Activated T-helper 1 cell treated with anti-CD3 and anti-CD28 coated beads, Interleukin-12 subunit alpha, Interleukin-12 subunit beta, Interleukin-2, Interleukin-4 antibody, amounts not matched to agents 30 ng/mL and 10 ng/mL and 1 ng/mL, durations not matched to agents 14 hours and 24 hours and 36 hours (primary cell): ENCODE measurements at places on chromosomes 12 and 14.

DNA sequence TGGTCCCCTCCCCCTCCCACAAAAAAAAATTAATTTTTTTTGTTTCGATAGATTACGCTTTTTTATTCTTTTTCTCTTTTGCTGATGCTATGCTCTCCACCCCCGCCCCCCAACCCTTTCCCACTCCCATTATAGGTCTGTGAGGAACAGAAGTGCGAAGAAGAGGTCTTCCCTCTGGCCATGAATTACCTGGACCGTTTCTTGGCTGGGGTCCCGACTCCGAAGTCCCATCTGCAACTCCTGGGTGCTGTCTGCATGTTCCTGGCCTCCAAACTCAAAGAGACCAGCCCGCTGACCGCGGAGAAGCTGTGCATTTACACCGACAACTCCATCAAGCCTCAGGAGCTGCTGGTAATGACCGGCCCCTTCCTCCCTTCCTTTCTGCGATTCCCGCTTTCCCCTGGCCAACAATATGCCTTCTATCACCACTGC is 2.3 kb downstream of the CCND2 start:
- DNase-seq: no peak

GRCh38 chr14:76257842-76258397 is 106.2 kb downstream of the GPATCH2L start:
- DNase-seq: no peak

DNA sequence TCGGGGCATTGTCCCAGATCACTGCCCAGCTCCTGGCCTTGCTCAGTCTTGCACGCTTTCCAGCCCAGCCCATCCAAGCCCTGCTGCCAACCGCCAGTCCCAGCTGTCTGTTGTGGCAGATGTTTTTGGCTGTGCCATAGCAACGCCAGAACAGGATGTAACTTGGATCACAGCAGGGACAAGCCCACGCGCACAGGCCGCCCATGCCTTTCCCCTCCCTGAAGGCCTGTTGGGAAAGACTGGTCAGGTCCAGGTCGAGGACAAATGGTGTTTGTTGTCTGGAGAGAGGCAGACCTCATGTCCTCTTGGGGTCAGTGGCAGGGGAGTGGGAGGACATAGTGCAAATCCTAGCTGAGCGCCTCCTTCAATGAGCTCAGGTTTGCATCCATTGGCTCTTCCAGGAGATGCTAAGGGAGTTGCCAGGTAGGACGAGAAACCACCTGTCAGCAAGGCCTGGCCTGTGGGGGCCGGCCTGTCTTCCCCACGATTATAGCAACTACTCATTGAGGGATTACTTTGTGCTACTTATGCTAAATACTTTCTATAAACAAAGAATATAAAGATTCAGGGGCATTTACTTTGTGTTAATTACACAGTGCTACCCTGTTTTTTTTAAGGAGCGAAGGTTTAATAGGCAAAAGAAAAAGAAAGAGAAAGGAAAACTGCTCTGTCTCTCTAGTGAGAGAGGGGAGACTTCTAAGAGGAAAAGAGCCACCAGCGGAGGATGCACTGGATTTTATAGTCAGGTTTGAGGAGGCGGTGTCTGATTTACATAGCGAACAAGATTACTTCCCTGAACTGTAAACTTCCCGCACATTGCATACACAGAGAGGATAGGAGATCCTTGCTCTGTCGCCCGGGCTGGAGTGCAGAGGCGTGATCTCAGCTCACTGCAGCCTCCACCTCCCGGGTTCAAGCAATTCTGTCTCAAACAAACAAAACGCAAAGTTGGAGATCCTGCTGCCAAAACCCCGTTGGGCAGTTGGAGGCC is 42.8 kb upstream of the CORO1C start:
- no peak for DNase-seq

- no peak for DNase-seq
Observed at GRCh38 chr12:70876952-70877351, 43.6 kb downstream of the PTPRR start.

- no peak for DNase-seq
Observed at GRCh38 chr12:101430456-101430855, 22.9 kb upstream of the ARL1 start.

DNA sequence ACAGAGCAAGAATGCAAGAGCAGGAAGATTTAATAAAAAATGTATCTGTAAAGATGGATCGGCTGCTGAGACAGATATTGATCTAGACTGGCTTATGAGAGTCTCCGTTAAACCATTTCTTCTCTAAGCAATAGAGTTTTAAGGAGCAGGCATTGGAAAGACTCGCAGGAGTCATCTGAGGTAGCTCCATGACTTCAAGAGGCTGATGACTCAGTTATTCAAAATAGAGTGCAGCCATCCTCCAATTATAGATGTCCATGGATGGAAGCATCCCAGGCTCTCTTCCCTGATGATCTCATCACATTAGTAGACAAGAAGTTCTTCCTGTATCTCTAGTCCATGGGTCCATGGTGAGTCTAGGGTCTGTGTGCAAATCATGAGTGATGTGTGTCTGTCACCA is 638.3 kb upstream of the TMEM132C start:
- no peak for DNase-seq

DNA sequence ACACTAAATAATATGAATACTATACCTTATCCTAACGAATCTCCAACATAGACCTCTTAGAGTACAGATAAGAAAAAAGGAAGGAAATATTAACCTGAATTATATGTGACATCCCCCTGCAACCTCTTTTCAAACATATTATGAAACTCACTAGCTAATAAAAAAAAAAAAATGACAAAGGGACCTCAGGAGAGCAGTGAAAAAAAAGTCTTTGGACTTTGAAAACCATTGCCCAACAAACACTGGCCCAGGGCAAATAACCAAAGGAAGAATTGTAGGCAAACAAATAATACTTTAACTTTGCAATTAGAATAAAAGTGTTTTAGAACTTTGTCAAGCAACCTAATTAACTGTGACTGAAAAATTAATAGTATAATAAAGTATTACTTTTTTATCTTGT is 7.7 kb downstream of the SOX5 start:
- no peak for DNase-seq

GRCh38 chr12:131530422-131530821 is 180.5 kb upstream of the SFSWAP start:
- no peak for DNase-seq

GRCh38 chr14:92994131-92994676 is 71.3 kb downstream of the CHGA start:
- no peak for DNase-seq

- no peak for DNase-seq
Observed at GRCh38 chr12:64064706-64065105, 157.4 kb downstream of the KICS2 start.
